ENCODE measurements at places on chromosomes 3 and 15.

DNA sequence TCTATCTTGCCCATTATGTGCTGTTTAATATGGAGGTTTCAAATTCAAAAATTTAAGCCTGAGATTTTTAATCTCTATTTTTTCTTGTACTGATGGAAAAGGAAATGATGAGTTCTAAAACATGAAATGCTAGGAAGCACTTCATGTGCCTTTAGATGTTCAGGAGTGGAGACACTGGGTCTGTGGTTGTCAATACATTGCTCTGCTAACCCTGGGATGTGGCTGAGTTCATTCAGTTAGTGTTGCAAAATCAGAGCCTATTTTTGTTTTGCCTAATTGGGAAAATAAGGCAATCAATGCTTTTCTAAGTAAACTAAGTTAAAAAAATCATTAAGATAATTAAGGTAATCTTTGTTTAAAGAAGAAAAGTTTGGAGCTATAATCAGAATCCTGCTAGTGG is 83.1 kb downstream of the DIPK2A start:
- DNase-seq: no peak

DNA sequence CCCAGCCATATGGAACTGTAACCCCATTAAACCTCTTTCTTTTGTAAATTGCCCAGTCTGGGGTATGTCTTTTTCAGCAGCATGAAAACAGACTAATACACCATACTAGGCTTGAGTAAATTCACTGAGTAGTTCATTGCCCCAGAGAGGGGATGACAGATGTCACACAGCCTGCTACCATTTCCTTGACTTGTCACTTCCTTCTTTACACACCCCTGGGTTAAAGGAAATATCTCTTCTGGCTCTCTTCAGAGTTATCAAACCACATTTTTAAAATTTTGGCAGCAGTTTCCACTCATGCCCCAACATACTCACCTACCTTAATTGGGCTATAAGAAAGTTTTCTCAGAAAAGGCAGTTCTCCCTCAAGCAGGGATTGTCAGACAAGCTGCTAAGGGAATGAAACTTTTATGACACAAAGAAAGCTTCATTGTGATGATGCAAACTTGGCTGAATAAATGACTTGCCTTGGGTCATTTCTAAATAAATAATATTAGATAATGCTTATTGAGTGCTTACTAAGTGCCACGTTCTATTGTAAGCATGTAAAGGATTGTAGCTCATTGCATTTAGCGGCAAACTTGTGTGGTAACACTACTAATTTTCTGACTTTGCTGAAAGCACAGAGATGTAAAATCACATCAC is 68.0 kb upstream of the RBMS3 start:
- no peak for DNase-seq

DNA sequence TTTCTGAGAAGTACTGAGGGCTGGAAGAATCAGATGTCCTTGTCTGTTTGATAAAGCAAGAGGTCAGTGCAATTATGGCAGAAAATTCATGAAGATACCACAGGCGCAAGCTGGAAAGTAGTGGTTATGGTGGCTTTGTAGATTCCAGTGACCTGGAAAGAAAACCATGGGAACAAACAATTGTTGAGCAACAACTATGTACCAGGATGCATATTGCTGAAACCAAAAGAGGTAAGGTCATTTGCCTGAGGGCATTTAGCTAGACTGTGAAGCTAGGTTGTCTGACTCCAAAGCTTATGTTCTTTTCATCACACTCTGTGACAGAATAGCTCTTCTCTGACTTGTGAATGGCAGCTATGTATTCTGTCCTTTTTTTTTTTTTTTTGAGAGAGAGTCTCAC is 74.0 kb downstream of the B3GALNT1 start:
- no peak for DNase-seq

DNA sequence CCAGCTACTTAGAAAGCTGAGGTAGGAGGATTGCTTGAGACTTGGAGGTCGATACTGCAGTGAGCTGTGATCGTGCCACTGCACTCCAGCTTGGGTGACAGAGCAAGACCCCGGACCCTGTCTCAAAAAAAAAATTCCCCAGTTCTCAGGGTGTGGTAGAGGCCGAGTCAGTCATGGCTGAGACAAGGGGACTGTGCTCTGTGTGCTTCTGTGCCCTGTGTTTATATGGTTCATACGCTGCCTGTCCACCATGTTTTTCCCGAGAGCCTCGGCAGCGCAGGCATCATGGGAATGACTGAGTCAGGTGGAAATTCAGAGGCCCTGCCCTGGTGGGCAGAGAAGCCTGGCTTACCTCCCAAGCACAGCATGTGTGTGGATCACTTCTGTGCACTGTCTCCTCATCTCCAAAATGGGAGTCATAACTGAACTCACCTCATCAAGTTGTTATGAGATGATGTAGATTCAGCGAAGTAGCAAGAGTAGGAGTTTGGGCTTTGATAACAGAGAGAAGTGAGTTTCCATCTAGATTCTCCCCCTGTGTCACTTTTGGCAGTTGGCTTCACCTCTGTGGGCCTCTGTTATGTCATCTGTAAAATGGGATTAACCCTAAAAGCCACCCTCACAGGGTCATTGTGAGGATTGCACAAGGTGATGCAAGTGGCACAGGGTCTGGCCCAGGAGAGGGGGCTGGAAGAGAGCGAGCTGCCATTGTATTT is 56.9 kb downstream of the FLNB start:
- DNase-seq: no peak

DNA sequence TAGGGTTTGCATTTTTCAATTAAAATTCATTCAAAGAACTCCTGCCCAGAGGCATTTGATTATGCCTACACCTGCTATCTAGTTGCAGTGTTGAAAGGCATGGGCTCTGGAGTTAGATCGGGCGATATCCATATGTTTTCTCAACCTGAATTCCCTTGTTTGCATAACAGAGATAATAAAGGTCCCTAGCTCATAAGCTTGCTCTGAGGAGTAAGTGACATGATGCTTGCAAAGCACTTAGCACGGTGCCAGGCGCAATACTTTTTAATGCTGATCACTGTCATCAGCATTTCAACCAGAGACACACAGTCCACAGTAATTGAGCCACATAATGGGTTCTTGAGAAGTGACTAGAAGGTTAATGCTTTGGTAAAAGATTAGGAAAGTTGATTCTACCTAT is 106.3 kb upstream of the SAMMSON start:
- no peak for DNase-seq

GRCh38 chr3:174957551-174958001 is 98.4 kb downstream of the NAALADL2 start:
- DNase-seq: no peak

GRCh38 chr3:49454458-49454857 is 15.6 kb upstream of the DAG1 start:
- no peak for DNase-seq

DNA sequence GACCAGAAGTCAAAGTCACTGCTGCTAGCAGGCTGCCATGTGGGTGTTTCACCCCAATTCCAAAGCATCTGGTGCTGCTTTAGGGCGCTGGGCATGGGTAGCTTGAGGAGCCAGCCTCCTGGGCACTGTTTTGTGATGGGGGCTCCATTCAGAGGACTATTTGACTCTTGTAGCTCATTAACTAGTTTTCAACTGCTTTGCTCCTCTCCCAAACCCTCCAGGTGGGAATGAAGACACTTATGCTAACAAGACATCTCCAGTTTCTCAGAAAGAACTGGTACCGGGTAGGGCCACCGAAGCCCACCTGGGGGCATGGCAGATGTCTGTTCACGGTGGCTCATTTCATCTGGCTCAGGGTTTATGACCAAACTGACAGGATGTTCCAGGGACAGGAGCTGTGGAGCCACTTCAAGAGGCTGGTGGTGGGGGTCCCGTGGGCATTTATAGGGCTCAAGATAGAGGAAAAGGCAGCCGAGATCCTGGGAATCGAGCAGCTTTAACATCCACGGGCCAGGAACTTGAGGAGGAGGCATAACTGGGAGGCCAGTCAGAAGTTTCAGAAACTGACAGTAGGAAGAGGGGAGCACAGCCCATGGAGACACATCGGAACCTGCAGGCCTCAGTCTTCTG is 17.7 kb downstream of the AMOTL2 start:
- no peak for DNase-seq

DNA sequence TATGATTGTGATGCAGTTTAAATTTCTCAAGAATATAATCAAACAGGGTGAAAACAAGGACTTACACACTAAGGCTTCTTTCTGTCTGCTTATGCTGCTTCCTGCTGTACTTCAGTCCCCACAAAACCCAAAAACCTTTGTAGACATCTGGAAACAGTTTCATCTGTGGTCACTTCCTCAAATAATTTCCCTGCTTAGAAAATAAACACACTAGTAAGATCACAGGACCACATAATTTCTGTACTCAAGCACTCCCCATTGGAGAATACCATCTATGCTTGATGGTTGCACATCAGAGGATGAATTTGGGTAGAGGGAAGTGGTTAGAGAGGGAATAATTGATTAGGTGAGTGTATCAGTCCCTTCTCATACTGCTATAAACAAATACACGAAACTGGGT is 266.2 kb downstream of the LSAMP start:
- no peak for DNase-seq

DNA sequence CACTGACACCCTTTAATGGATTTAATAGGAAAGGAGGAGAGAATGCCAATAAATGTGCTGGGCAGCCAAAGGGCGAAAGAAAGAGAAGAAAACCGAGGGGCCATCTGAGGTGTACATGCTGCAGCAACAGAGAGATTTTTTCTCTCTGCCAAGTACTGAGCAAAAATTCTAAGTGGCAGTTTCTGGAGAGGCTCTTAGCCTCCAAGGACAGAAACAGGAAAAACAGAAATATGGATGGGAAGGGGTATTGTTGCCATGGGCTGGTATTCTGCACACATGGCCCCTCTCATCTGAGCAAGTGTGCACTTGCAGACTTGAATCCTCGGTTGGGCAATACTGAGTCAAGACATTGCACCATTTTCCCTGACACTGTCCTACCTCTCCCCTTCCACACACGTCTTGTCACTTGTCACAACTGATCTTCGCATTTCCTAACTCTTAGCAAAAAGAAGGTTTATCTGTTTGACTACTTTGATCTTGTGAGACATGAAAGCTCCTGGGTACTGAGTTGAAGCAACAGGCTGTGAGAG is 73.9 kb downstream of the PRICKLE2 start:
- DNase-seq: no peak

DNA sequence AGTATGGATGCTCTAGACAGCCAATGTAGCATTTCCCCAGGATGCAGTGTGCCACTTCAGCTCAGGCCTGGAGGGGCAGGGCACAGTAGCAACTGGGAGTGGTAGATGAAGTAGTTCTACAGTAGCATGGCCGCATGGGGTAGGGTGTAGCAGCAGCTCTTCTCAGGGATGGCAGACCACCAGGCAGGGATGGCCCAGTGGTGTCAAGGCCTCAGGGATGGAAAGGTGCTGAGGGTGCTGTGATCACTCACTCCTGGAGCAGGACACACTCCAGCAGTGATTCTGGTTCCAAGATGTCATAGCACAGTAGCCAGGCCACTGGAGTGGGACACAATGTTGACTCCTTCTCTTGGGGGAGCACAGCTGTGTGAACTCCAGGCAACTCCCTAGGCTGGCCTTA is 210.9 kb upstream of the LYSMD4 start:
- DNase-seq: no peak

DNA sequence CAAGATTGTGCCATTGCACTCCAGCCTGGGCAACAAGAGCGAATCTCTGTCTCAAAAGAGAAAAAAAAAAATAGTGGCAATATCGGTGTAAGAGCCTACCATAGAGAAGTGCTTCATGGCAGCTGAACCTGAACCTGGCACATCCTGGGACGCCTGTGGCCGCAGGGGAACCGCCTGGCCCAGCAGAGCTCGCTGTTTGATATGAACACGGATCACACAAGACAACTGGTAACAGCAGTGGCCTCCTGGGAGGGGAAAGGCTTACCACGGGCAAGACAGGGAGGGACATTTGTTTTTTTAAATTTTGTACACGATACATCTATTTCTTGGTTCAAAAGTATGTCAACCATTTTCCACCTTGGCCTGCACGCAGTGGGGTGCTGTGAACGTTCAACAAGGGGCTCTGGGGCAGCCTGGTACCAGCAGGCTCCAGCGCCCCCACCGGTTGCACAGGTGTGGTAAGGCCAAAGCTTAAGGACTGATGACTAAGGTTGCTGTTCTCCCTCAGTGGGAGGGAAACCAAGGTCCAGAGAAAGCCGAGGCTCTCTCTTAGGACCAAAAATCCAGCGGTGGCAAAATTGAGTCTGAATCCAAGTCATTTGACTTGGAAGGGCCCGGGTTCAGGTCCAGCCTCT is 21.7 kb upstream of the EPHB3 start:
- DNase-seq: no peak

DNA sequence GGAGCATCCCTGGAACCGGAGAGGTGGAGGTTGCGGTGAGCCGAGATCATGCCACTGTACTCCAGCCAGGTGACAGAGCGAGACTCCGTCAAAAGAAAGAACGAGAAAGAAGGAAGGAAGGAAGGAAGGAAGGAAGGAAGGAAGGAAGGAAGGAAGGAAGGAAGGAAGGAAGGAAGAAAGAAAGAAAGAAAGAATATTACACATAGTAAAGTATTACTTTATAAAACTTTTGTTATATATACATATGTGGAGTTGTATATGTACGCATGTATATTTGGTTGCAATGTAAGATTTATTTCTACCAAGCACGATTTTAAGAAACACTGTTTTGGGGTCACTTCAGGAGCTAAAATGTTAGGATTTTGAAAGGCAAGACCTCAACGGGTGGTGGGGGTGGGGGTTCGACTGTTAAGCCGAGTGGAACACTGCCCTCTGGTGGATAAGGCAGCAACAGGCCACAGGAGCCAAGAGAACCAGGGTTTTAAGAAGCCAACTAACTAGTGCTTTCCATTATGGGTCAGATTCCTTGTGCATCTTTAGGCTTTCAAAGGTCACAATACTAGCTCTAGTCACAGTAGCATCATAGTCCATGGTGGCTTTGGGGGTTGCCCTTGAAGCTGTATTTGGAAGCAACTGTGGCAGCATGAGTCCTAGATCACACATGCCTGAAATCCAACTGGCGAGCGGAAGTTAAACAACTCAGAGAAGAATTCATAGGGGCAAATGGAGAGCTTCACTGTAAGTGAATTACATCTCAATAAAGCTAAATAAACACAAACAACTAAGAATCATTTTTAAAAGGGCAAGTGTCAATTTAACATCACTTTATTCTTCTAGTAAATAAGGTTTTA is 22.5 kb downstream of the GLB1 start:
- peak; percentile 83 for DNase-seq

DNA sequence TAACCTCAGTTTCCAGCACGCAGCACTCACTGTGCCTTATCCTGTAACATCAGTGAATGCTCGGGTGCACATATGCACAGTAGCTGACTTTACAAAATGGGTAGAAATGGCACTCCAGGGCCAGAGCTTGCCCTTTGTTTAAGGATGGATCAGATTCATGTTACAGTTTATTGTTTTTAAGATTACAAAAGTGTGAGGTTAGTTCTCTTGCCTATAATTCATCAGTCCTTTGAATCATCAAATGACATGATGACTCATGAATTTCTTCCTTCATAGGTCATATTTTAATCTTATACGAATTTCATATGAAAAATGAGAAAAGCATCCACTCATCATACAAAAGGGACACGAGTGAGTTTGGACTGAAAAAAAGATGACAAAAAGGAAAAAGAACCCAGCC is 545.3 kb downstream of the GBE1 start:
- no peak for DNase-seq

DNA sequence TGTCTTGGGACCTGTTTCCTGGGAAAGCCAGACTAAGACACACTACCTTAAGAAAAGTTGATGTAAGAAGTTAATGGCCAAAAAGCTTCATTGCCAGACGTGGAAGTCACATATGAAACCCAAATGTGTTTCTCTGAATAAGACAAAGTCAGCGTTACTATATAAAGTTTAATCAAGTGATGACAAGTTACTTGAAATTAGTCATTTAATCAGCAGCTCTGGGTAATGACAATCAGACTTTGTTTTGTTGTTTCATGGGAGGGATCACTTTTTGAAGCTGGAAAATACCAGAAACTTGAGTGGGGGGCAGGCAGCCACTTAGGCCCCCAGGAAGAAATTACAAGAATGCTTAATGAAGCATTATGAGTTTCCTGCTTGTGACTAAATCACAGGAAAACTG is 218.6 kb downstream of the PTPRG start:
- no peak for DNase-seq
